ENCODE measurements at places on chromosomes 3 and 15.

- DNase-seq, result no peak
Observed at GRCh38 chr15:71510763-71511162, 299.6 kb upstream of the NR2E3 start.

DNA sequence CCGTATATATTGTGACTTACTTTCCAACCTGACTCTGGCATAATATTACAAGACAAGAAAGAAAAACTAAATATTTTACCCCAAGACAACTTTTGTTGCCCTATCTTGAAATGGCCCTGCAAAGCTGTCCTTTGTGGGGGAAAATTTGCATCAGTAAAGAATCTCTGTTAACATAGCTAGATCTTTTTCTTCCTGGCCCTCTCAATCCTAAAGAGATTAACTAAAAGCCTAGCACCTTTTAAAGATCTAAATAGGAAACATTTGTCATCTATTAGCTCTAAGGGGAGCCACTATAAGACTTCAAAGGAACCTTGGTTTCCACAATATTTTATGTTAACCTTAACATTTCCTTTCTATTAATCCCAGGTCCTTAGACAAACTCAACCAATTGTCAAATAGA is 199.0 kb upstream of the SLITRK3 start:
- no peak for DNase-seq

GRCh38 chr15:52037889-52038505 is 19.0 kb downstream of the MAPK6 start:
- no peak for DNase-seq

GRCh38 chr3:16785465-16785864 is 99.3 kb upstream of the PLCL2 start:
- no peak for DNase-seq

DNA sequence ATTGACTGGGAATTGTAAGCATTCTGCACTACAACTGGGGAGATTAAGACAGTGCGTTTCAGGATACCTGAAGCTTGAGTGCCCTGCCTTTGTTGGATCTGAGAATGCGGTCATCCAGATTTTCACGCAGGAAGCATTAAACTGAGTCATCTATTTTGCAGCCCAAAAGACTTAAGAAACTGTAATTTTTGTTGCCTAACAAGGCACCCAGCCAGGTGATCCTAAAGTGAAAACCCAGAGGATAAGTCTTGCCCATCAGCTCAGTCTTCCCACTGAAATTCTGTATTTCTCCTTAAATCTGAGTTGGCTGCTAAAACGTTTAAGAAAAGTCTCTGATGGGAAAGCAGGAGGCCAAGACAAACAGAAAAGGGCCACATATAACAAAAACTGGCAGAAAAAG is 242.5 kb upstream of the TMCO5A start:
- no peak for DNase-seq

GRCh38 chr15:95832668-95833067 is 497.8 kb upstream of the NR2F2 start:
- no peak for DNase-seq

- DNase-seq, result no peak
Observed at GRCh38 chr3:70557976-70558375, 245.5 kb upstream of the MDFIC2 start.

- DNase-seq, result no peak
Observed at GRCh38 chr3:43286841-43287499, 630 bp downstream of the SNRK start.

GRCh38 chr15:29623116-29623639 is 199.1 kb downstream of the TJP1 start:
- DNase-seq, result no peak

GRCh38 chr15:70447928-70448698 is 315.2 kb downstream of the UACA start:
- no peak for DNase-seq

- DNase-seq, result no peak
Observed at GRCh38 chr15:60704129-60704528, 225.2 kb upstream of the ICE2 start.

DNA sequence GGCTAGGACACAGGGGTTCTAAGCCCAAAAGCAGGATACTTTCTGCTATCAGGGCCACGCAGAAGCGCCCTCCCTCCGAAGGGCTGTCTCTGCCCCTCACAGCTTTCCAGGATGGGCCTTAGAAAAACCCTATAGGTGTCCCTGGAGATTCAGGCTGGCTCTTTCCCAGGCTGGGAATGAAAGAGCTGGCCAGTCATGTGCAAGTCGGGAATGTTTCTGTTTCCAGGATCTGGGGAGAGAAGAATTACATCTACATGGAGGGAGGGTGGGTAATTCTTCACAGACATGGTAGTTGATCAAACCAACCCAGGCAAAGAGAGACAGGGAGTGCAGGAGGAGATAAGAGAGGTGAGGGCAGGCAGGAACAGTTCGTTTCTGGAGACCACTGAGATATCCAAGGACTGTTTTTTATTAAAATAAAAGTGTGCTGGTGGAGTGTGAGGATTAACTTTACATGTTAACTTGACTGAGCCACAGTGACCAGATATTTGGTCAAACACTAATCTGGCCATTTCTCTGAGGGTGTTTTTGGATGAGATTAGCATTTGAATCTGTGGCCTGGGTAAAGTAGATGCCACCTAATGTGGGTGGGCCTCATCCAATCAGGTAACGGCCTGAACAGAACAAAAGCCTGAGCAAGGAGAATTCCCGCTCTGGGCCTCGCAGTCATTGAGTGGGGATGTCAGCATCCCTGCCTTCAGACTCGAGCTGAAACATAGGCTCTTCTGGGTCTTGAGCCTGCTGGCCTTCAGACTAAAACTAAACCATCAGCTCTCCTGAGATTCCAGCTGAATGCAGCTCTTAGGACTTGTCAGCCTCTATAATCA is 15.3 kb downstream of the NUP210 start:
- DNase-seq, result no peak

GRCh38 chr15:70274255-70274880 is 176.7 kb upstream of the TLE3 start:
- no peak for DNase-seq

GRCh38 chr3:49807431-49808114 is 4.5 kb downstream of the INKA1 start:
- DNase-seq, result no peak

GRCh38 chr3:87987952-87988351 is 70.9 kb downstream of the CGGBP1 start:
- no peak for DNase-seq

- DNase-seq, result no peak
Observed at GRCh38 chr3:110526777-110527727, 544.6 kb upstream of the NECTIN3 start.

DNA sequence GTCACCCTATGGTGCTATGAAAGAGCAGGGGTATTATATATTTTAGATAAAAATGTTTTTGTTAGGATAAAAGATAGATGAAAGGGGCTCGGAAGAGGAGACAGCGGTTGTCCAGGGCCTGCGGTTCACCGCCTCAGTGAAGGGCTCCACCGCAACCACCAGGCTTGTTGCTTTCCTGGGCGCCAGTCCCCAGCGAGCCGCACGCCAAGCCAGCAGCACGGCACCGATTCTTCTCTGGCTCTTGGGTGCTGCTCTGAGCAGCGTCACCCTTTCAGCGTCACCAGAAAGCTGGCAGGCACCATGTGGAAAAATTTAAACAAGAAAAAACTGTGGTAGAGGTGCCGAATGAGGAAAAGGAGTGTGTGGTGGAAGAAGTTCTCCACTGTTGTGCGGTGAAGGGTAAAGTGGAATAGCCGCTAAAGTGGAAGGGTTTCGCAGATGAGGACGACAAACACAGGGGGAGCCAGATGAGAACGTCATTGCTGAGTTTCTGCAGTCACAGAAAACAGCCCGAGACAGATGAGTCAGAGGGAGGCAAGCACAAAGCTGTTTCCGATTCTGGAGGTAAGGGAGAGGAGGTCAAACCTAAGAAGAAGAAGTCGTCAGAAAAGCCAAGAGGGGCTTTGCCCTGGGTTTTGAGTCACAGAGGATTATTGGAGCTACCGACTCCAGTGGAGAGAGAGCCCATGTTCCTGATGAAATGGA is 569.2 kb downstream of the ZBBX start:
- DNase-seq, result no peak

DNA sequence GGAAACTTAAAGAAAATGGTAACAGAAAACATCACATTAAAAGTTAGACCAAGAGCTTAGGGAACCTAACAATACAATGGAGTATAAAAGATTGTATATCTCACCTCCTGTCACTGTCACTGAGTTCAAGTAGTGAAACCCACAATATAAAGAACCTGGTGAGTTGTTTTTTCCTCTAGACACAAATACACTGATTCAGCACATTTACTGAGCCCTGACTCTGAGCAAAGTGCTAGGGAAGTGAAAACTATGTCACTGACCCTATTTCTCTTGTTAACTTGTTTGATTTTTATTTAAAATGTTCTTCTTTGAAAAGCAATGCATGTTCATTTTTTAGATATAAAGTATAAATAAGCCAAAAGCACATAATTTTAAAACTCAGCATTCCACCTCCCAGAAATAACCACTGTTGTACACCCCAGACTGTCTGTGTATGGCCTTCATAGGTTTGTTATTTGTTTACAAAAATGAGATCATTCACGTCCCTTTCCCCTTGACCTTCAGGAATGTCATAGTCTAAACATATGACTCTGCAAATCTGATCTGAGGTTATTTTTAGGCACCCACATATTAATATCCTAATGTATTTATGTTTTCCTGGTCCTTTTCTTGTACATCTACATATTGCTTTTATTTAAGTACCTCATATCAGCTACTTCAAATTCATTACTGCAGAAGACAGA is 69.2 kb upstream of the CSTA start:
- DNase-seq, result no peak

DNA sequence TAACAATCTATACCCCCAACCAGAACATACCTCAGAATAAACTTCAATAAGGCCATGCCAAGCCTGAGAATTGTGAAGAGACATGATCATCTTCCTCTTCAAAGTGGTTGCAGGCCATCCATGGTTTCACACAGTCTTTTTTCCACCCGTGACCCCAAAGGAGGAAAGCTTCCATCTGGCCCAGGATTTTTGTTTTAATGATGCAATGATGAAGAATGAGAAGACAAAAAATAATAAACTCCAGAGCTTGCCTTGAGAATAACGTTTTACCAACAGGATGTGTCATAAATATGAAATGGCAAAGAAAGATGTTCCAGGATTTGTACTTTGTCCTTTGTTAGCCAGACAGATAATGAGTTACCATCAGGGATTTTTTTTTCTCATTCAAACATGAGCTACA is 201.9 kb downstream of the WNT5A start:
- DNase-seq, result no peak

DNA sequence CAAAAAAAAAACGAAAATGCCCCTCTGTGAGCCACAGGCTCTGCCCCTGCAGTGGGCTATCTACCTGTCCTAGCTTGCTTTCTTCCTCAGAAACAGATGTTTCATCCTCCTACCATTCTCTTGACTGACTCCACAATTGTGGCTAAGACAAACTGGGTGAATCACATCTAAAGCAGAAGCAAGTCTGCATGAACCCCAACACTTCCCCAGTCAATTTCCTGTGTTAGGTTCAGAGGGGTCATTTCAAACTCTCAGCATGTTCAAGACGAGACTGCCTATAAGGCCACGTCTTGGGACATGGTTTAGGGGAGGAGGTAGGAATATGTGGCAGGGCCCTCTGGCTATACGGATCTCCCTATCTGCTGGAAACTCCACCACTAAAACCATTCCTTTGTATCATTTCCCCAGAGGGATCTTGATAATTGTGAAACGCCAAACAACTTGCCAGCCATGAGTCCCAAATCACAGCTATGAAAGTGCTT is 28.6 kb upstream of the ANKDD1A start:
- no peak for DNase-seq

DNA sequence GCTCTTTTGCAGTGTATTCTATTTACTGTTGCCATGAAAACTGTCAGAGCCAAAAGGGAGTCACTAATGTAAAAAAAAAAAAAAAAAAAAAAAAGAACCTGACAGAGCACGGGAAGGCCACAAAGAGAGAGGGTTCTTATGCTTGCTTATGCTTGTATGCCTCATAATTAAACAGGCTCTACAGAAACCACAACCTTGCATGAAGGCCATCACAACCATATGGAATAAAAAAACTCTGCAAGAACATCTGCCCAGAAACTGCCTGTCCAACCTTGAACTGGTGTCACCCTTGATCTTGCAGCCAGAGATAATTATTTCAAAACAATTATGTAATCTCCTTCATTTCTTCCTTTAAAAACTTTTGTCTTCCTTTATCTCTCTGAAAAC is 50.1 kb downstream of the CFAP20DC start:
- no peak for DNase-seq

DNA sequence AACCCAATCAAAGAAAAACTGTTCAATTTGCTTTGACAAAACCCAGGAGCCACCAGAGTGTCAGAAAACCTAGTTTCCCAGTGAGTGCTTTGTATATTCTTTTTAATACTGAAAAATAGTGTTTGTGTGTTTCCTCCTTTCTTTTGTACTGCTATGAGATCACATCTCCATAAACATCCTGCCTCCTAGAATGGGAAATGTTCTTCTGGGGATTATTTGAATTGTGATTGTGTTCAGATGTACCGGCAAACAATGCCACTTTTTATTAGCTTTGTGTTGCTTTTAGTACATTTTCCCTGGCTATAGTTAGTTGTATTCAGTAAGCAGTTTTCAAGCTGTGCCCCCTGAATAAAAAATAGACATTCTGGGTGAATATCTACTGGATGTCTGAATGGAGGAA is 148.0 kb upstream of the NR2E3 start:
- no peak for DNase-seq

GRCh38 chr3:53744351-53744750 is 101.9 kb downstream of the CHDH start:
- DNase-seq, result no peak

GRCh38 chr3:113498221-113499005 is 16.5 kb downstream of the SPICE1 start:
- no peak for DNase-seq

GRCh38 chr3:62951037-62951613 is 75.9 kb upstream of the CADPS start:
- no peak for DNase-seq

DNA sequence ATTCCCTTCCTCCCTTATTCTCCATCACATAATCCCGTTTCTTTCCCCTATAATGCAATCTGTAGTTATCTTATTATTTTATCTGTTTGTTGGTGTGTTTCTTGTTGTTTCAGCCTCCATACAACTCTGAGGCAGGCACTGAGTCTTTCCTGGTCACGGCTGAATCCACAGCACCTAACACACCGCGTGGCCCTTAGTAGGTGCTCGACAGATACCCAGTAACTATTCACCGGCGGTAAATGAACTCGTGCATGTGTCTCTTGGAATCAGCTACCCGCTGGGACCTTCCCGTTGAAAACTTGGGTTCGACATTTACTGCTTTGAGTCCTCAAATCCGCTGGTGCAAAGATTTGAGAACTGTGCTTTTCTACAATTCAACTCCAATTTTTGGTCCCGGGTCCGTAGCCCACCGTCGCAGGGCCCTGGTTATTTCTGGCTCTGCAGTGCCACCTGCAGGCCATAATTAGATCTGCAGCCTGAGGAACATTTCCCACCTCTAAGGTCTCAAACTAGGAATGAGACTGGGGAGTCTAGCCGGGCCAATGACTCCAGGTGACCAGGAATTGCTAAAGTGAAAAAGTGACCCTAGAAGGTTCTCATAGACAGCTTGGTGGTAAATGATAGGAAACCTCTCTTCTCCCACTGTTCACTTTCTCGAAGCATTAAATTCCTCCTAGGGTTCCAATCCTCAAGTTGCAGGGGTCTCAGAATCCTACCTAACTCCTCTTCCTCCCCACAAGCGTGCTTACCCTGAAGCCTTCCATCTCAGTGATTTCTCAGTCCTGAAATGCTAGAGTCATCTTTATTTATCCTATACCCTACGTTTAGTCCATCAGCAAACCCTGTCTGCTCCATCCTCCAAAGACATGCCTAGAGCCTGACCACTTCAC is 40.0 kb upstream of the TRH start:
- DNase-seq, result no peak

- no peak for DNase-seq
Observed at GRCh38 chr15:74454764-74455500, 6.0 kb downstream of the UBL7 start.

GRCh38 chr15:84911879-84912660 is 27.6 kb downstream of the SLC28A1 start:
- DNase-seq, result no peak

Measured in activated CD8-positive, alpha-beta memory T cell treated with anti-CD3 and anti-CD28 coated beads for 48 hours (primary cell).